ENCODE measurements at places on chromosomes 12 and 14. TPM values are rescaled to one million over a fixed set of nuclear protein-coding genes. Genes with fewer than 3 reads are reported as not detected.

P2RX2 gene
- not detected for total RNA-seq

OR6C2 gene
- total RNA-seq, result not detected

DEPDC4 gene
- 0.13 TPM for total RNA-seq

SRRM4 gene
- not detected for total RNA-seq

CLEC2B gene
- total RNA-seq, result 53.5 TPM

SLC25A47 gene
- total RNA-seq, result not detected

PLXNC1 gene
- 0.13 TPM for total RNA-seq

Measured in dermis microvascular lymphatic vessel endothelial cell (primary cell).